ENCODE measurements at places on chromosomes 6 and 20.

DNA sequence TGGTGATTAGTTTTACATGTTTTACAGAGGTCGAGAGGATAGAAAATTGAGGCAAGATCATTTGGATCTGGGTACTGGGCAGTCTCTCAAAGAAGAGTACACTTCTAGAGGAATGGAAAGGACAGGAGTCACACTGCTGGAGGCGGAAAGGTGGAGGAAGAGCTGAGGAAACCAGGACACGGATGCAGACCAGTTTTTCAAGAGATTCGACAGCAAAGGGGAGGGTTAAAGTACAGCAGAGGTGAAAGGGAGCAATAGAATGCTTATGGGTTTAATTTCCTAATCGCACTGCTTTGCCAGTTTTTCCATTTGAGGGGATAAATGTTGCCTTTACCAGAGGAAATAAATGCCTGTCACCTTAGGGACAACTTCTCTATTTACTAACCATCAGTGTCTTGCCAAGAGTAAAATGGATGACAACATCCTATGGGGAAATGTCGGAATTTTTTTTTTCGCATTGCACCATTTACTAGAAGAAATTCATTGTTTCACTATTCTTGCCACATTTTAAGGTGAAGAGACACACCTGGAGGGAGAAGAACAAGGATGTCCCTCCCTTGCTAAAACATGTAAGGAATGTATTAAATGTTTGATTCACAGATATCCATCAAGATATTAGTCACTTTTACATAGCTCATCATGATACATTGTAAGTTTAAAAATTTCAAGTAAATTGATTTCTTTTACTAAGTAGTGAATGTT lies 226.6 kb downstream of the COL12A1 start:
- DNase-seq = no peak

DNA sequence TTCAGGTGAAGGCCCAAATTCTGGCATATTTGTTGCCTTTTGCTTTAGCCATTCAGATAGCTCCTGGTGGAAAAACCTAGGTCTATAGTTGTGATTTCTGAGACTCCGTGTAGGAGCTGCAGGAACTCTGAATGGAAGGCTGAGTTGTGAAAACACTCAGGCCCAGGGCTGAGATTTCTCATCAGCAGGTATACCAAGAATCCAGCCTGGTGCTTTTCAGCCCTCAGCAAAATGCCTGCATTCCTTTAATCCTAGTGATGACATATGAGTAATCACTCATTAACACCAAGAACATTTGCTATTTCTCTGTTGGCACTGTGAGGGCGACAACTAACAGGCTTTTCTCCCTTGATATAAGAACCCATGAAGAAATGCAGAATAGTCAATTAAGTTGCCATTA lies 546.1 kb upstream of the MAN1A1 start:
- no peak for DNase-seq

DNA sequence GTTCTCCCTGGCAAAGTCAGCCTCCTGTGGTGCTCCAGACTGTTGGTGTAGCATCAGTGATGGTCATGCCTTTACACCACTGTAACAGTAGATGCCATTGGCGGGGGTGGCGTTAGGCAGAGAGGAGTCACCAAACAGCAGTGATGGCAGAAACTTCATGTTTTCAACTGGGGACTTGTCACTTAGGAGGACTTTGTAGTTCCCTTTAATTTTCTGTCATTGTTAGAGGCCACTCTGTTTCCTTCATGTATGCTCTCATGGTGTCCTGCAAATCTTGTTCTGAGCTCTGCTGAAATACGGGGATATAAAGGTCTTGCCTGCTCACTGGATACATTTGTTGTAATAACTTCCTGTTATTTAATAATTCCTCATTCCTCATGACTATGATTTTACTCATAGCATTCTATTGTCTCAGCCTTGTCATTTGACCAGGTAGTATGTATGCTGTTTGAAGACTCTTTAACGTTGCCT lies 4.6 kb downstream of the MAP3K4 start:
- DNase-seq = no peak

DNA sequence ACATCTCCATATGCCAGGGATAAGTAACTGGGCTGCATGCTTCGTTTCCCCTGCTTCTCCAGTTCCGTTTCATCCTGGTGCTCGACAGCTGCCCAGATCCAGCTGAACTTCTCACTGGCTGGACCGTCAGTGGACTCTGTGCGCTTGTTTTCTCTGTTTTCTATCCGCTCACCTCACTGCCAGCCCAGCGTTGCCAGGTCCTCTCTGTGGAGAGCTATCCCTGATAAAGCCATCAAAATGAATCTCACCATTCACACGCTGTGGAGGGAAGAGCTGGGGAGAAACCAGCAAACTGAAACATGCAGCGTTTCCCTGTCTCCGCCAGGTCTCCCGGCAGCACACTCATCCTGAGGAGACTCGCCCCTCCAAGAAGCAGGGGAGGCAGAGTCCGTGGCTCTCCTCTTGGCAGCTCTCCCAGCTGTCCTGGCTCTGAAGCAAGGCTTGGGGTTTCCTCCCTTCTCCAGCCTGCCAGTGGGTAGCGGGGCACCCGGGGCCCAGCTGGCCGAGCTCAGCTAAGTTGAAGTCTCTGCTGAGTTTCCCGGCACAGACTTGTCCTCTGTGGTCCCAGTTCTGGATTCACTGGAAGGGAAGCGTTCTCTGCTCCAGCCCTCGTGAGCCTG lies 160.9 kb downstream of the DTNBP1 start:
- no peak for DNase-seq

- DNase-seq = no peak
Observed at GRCh38 chr6:136784271-136784664, 8.0 kb downstream of the MAP3K5 start.

DNA sequence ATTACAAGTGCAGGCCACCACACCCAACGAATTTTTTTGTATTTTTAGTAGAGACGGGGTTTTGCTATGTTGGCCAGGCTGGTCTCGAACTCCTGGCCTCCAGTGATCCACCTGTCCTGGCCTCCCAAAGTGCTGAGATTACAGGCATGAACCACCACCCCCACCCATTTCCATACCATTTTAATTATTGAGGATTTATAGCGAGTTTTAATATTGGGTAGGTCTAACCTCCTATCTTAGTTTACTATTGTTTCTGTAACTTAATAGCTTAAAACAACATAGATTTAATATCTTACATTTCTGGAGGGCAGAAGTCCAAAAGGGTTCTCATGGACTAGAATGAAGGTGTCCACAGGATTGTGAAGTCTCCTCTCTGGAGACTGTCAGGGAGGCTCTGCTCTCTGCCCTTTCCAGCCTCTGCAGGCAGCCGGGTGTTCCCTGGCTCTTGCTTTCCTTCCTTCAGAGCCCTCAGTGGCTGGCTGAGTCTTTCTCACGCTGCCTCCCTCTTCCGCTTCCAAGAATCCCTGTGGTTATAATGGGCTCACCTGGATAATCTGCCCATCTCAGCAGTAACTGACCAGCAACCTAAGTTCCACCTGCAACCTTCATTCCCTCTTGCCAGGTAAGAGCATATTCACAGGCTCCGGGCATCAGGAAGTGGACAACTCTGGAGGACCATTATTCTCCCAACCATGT lies 18.6 kb upstream of the BCAS4 start:
- DNase-seq = peak; percentile 24

DNA sequence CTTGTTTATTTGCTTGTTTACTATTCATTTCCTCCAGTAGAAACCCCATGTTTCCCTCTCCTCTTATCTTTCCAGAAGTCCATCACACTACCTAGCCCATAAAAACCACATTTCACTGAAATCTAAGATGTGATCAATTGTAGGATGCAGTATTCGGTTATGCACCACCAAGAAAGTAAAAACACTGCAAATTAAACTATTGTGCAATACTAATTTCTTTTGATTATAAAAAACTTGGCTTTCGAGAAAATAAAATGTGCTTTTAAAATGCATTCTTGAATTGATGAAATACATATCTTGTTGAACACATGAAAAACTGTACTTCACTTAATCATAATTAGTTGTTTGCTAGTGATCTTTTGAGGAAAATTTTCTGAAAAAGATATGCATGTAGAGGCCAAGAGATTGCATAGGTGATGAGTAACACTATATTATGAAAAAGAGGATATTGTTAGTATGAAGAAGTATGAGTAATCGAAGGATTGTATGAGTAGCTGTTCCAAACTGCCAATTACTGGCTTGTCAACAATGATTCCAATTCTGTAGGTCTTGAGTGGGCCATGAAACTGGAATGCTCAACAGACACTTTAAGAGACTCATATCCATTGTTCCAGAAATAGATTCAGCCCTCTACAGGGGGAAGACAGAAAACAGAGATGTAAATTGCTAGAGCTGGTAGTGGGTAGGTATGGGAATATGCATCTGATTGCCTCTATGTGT lies 79.7 kb downstream of the RNF217 start:
- no peak for DNase-seq

- DNase-seq = peak; percentile 66
Observed at GRCh38 chr6:154928325-154928922, 66.7 kb upstream of the TIAM2 start.

DNA sequence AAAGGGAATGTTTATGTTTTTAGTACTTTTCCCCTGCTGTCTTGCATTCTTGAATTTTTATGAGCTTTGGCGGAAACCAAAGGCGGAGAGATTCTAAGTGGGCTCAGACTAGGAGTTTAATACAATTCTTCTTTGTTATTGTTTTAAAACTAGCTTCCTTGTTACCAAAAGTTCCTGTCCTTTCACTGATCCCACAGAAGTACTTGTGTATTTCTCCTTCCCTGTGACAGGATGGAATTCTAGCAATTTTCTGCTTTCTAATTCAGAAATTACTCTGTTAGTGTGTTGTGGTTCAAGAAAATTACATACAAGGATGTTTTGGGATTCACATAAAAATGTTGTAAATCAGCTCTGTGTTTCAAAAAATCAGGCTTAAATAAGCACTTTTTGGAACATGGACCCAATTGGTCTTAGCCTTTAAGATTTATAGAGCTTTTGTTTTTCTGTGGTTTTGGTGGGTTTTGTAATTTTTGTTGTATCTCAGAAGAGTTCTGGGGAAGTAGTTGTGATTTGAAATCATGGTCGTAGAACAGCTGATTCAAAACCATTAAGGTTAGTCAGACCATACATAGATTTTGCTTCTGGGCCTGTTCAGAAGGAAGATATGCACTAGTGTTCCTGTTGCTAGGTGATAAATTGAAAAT lies 17.6 kb upstream of the CTAGE9 start:
- no peak for DNase-seq
